ENCODE measurements at places on chromosomes 16 and 17. TPM values are rescaled to one million over a fixed set of nuclear protein-coding genes. Genes with fewer than 3 reads are reported as not detected.

DNA sequence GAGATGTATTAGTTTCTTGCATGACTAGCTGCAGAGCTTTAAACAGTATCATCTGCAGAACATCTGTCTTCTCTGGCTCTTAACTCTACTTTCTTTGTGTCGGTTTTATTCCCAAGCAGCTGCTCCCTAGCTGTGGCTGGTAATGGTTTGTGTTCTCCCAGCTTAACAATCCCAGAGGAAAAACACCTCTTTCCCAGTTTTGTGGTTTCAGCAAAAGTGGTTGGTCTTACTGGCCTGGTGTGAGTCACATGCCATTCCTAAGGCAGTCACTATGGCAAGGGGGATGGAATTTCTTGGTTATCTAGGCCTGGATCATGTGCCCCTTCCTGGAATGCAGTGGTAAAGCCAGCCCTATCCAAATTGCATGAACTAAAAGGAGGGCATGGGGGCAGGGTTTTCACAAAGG lies 27.5 kb downstream of the OMG start:
- DNase-seq: peak; percentile 23

- no peak for DNase-seq
Observed at GRCh38 chr17:35708149-35708548, 23.3 kb upstream of the RASL10B start.

GRCh38 chr16:67430977-67431774 lies at the start of gene HSD11B2:
TSS of gene HSD11B2 (plus strand) at chr16:67431121. CDS start at chr16:67431249, 128 bp downstream.
- no peak for DNase-seq

GRCh38 chr17:44218344-44219107 lies 949 bp downstream of the UBTF start:
- DNase-seq: peak; percentile 95

The SAP30BP gene
- total RNA-seq: 50.6 TPM

GRCh38 chr17:74431568-74432423 lies at the start of gene GPRC5C:
TSS of gene GPRC5C (plus strand) at chr17:74432088. CDS start at chr17:74439777, 7,689 bp downstream.
- peak; percentile 80 for DNase-seq

The CACNG5 gene
- not detected for total RNA-seq

The EVPLL gene
- not detected for total RNA-seq

- DNase-seq: no peak
Observed at GRCh38 chr17:67481808-67482207, 104.7 kb downstream of the PITPNC1 start.

The VASN gene
- total RNA-seq: 3.8 TPM

DNA sequence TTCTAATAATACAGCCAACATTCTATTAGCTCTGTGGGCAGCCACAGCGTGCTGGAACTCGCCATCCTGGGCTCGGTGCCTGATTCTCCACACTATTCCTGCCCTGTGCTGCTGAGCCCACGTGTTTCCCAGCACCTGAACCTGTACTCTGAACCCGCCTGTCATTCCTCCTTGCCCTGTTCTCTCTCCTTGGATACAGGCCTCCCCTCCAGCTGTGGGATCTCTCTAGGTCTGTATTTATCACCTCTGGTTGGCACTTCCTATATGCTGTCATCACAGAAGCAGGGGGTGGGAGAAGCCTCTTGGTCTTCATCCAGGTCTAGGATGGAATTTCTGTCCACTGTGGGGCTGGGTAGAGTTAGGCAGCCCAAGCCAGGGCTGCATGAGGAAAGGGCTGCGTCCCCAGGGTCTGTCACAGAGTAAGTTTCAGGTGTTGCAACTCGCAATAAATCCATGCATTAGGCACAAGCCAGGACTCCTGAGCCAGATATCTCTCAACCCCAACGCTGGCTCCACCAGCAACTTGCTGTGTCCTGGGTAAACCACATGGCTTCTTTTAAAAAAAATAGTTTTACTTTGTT lies 56.0 kb downstream of the ABAT start:
- DNase-seq: no peak

DNA sequence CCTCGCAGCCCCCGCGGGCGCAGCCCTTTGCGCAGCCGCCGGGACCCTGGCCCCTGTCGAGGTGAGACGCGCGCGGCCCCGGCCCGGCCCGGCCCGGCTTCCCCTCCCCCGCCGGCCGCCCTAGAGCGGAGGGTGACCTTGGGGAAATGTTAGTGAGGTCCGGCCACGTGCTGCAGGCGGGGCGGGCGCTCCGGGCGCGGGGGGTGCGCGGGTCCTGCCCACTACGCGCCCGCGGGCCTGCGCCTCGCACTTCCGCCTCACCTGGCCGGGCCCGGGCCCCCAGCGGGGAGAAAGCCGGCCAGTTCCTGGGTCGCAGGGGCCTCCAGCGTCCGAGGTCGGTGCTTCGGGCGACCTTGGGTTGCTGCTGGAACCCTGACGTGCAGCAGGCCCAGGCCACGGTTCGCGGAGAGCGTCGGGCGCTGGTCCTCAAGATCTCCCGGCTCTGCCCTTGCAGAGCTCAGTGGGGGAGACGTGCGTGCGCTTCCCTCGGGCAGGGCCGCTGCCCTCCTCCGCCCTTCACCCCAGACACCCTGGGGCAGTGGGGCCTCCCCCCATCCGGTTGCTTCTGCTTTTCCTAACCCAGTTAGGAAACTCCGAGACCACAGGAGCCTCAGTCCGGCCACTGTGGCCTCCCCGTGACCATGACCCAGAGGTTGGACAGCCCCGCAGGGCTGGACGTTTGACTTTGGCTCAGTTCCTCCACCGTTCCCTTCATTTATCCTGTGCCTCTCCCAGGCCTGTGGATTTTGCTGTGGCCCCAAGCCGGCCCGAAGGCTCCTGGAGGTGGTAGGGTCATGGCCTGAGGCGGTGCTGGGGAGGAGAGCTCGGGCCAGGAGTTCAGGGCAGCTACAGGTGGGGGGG lies 791 bp downstream of the MCRIP2 start:
- peak; percentile 81 for DNase-seq

DNA sequence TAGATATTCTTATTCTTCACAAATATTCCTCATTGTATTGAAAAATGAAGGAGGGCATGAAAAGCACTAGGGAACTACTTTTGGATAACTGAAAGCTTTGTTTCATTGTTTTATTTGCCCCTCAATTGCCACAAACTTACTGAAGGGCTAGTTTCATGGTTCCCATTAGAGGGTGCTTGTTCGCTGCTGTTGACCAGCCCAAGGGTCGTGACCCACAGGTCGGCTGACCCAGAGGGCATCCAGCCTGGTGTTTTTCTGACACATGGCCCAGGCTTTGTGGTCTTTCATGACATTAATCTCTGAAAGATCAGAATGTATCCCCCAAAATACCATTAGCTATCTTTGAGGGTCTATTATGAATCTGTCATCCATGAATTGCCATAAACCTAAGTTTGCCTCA lies 30.0 kb downstream of the DGKE start:
- DNase-seq: no peak

The XYLT1 gene
- total RNA-seq: 2.4 TPM

The SENP3 gene
- total RNA-seq: 26.4 TPM

DNA sequence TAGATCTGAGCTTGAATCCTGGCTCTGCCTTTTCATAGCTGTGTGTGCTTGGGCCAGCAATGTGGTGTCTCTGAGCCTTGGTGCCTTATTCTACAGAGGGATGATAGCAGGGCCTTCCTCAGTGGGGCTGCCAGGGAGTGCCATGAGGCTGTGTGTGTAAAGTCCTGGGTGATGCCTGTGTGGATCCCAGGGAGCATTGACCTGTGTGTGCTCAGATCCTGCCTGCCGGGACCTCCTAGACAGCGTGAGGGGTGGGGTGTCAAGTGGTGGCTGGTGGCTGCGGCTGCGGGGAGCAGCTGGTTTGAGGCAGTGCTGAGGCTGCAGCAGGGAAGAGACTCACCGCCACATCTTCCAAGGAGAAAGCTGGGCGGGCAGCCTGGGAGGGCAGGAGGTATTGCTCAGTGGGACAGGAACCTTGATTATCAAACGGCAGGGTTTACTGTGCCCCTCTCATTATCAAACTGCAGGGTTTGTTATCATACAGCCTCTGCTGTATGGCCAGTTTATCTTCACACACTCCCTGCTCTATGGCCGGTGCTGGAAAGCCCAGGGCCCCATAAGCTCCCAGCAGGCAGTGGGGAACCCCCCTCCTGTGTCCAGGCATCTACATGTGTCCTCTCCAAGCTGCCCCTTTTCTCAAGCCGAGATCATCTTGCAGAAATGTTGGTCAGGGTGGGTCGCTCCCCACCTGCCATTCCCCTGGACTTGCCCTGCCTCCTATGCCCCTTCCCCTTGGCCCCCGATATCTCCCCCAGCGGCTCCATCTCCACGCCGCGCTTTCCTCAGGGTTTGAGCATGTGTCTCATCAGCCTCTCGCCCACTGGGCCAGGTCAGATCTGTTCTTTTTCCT lies 3.1 kb upstream of the ADCY7 start:
- no peak for DNase-seq

DNA sequence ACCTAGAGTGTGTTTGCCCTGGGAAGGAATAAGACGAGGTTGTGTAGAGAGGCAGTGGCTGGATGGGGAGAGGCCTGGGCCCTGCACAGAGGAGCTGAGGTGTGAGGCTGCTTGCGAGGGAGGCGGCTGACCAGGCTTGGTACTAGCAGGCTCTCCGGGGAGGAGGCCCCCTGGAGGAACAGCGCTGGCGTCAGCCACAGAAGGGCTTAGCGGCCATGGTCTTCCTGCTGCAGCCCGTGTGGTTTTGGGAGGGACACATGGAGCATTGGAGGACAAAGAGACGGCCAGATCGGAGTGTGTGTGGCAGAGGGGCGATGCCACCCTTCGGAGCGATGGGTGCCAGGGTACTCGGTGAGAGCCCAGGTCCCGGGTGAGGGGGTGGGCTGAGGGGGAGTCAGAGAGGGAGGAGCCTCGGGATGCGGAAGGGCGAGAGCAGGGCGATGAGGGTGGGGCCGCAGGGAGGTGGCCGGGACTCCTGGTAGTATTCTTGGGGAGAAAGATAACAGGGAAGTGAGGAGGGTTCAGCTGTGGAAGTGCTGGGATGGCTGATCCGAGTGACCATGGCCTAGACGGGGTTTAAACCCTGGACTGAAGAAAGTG lies 8.3 kb downstream of the BANP start:
- no peak for DNase-seq

- no peak for DNase-seq
Observed at GRCh38 chr17:39899215-39899614, 19.2 kb downstream of the GSDMB start.

The CDH5 gene
- total RNA-seq: 135 TPM

The CIBAR2 gene
- total RNA-seq: not detected

- DNase-seq: no peak
Observed at GRCh38 chr16:804193-805048, 3.9 kb upstream of the GNG13 start.

- no peak for DNase-seq
Observed at GRCh38 chr17:63631626-63632025, 9.4 kb downstream of the MAP3K3 start.

- peak; percentile 95 for DNase-seq
Observed at GRCh38 chr17:51121620-51122472, 1.2 kb upstream of the SPAG9 start.

DNA sequence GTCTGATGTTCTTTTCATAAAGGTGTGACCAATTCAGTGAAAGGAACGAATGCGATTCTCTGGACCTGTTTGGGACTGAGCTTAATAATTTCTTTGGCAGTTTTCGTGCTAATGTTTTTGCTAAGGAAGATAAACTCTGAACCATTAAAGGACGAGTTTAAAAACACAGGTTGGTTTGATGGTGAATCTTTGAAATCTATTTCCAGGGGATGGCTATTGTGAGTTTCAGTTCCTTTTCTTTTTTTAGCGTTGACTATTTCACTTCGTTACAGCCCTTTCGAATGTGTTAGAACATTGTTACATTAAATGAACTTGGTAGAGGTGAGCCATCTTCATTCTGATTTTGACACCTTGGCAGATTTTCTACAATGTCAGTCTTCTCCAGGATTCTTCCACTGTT lies 1.2 kb downstream of the TNFRSF17 start:
- no peak for DNase-seq

DNA sequence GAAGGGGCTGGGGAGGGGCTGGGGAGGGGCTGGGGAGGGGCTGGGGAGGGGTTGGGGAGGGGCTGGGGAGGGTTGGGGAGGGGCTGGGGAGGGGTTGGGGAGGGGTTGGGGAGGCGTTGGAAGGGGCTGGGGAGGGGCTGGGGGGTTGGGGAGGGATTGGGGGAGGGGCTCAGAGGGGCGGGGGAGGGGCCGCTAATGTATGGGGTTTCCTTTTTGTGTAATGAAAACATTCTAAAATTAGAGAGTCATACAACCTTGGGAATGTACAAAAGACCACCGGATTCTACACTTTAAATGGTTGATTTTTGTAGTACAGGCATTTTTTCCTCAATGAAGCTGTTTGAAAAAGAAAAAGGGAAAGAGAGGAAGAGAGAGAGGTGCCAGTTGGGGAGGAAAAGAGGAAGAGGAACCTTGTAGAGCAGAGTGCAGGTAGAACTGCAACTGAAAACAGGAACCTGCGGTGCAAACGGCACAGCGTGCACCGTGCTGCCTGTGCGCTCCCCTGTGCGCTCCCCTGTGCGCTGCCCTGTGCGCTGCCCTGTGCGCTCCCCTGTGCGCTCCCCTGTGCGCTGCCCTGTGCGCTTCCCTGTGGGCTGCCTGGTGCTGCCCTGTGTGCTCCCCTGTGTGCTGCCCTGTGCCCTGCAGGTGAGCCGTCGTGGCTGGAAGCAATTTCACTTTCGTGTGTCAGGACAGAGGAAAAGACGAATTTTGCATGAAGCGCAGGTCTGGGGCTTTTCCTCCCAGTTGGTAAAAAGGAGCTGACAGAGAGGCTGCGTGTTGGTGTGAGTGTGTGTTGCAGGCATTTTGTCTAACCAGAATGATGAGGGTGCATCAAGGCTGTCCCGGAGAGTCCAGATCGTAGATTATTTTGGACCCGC lies 40.8 kb downstream of the METRNL start:
- DNase-seq: no peak

DNA sequence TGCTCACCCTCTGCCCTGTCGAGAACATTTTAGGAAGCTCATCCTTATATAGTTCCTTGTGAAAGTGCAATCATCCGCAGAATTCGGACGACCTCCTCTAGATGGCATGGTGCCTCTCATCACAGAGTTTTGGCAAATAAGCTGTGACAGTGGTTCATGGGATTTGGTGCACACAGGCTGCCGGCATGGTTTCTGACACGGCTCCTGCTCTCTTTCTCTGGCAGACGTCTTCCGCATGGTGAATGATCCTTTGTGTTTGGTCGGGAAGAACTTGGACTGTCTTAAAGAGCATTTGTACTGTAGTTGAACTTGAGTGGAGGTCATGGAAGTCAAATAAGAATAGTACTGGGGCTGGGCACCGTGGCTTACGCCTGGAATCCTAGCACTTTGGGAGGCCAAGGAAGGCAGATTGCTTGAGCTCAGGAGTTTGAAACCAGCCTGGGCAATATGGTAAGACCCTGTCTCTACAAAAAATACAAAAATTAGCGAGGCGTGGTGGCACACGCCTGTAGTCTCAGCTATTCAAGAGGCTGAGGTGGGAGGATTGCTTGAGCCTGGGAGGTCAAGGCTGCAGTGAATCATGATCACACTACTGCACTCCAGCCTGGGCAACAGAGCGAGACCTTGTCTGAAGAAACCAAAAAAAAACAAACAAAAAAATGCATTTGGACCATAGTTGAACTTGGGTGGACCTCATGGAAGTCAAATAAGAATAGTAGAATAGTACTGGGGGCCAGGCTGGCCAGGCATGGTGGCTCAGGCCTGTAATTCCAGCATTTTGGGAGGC lies 34.7 kb upstream of the NAT9 start:
- no peak for DNase-seq

The CCL16 gene
- not detected for total RNA-seq

The CA4 gene
- total RNA-seq: 12.4 TPM

GRCh38 chr16:54375071-54375470 lies 88.5 kb upstream of the IRX3 start:
- no peak for DNase-seq

The RAP1GAP2 gene
- 38.5 TPM for total RNA-seq

Data from heart left ventricle (tissue), 16 donors.